Mesendoderm (in vitro differentiated cells): ENCODE measurements at places on chromosomes 5 and 9.

GRCh38 chr5:133256276-133256675 lies 204.5 kb downstream of the HSPA4 start:
- H3K27ac ChIP-seq: no peak overlapping the region
- H3K36me3 ChIP-seq: no peaks in the 10 kb centered on the region
- H3K27me3 ChIP-seq: no peaks in the 10 kb centered on the region
- no peak overlapping the region for H3K4me3 ChIP-seq
- DNase-seq: no peak

- H3K4me1 ChIP-seq: no peaks in the 10 kb centered on the region
- H3K4me3 ChIP-seq: no peak overlapping the region
- H3K27me3 ChIP-seq: no peaks in the 10 kb centered on the region
- H3K27ac ChIP-seq: no peak overlapping the region
- DNase-seq: no peak
These were observed 83.4 kb downstream of the CYLC2 start for GRCh38 chr9:103078581-103078980.

- H3K27me3 ChIP-seq: no peaks in the 10 kb centered on the region
- no peaks in the 10 kb centered on the region for H3K36me3 ChIP-seq
- no peaks in the 10 kb centered on the region for H3K4me1 ChIP-seq
- DNase-seq: no peak
- no peak overlapping the region for H3K27ac ChIP-seq
These were observed 143.0 kb upstream of the PRLR start for GRCh38 chr5:35373249-35373648.

- DNase-seq: peak; percentile 96
- H3K27ac ChIP-seq: peak overlapping the region; percentile 64
- peaks cover 8% of the 10 kb centered on the region for H3K4me1 ChIP-seq
- no peaks in the 10 kb centered on the region for H3K36me3 ChIP-seq
- H3K27me3 ChIP-seq: no peaks in the 10 kb centered on the region
- no peak overlapping the region for H3K4me3 ChIP-seq
These were observed 160.2 kb upstream of the DAPK1 start for GRCh38 chr9:87337335-87338087.

DNA sequence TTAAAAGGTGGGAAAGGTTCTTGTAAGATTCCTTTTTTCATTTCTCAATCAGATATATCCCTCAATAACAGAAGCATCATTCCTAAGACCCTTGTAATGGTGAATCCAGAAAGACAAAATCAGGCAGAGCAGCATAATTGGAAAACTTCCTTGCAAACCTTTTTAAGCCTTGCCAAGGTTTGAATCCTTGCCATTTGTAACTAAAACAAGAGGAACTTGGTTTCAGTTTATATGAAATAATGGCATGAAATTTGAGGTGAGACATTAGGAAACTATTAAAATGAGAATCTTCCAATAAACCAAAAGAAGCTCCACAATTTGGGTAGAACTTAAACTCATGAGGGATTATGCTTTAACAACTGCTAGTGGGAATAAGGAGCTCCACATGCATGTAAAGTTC lies 384.7 kb upstream of the SMC2 start:
- no peak overlapping the region for H3K4me3 ChIP-seq
- no peaks in the 10 kb centered on the region for H3K4me1 ChIP-seq
- no peaks in the 10 kb centered on the region for H3K27me3 ChIP-seq
- no peak overlapping the region for H3K27ac ChIP-seq
- no peak for DNase-seq
- no peaks in the 10 kb centered on the region for H3K36me3 ChIP-seq

- peak overlapping the region; percentile 10 for H3K27ac ChIP-seq
- no peaks in the 10 kb centered on the region for H3K27me3 ChIP-seq
These were observed 930 bp downstream of the PRLR start for GRCh38 chr5:35229076-35230037.

DNA sequence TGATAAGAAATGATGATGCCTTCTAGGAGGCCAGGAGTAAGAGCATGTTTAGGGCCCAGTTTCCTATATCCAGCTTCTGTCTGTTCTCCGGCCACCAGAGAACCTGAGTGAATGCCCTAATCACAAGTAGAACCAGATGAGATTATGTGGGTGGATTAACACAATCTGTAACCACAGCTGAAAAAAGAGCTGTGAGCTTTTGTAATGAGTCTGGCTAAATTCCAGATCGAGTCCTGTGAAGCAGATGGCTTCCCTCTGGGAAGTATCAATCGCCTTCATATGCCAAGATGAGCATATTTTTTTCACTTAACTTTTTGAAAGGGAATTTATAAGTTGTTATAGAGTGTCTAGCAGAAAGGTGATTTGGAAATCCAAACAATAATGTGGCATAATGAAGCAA lies 99.8 kb downstream of the NNT start:
- H3K4me1 ChIP-seq: no peaks in the 10 kb centered on the region
- no peaks in the 10 kb centered on the region for H3K36me3 ChIP-seq
- no peak overlapping the region for H3K4me3 ChIP-seq

DNA sequence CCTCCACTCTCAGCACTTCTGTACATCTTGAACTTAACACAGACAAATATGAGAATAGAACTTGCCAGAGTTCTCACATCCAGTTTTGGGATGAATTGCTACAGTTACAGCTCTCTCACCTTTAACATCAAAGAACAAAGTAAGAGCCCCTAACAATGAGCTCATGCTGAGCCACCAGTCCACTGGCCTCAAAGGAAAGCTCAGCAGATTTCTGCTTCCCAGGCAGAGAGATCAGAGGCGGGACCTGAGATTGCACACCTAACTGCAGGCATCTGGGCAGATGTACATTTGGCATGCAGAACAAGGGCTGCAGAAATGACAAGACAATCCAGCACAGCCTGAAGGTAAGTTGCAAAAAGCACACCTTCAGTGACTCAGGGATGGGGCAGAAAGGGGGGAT lies 300.9 kb downstream of the MRPS30 start:
- H3K4me3 ChIP-seq: no peak overlapping the region
- H3K36me3 ChIP-seq: no peaks in the 10 kb centered on the region
- no peak overlapping the region for H3K27ac ChIP-seq
- DNase-seq: no peak
- H3K4me1 ChIP-seq: peaks cover 6% of the 10 kb centered on the region
- H3K27me3 ChIP-seq: no peaks in the 10 kb centered on the region

- H3K27ac ChIP-seq: no peak overlapping the region
- no peaks in the 10 kb centered on the region for H3K4me1 ChIP-seq
- no peaks in the 10 kb centered on the region for H3K27me3 ChIP-seq
- no peaks in the 10 kb centered on the region for H3K36me3 ChIP-seq
- no peak overlapping the region for H3K4me3 ChIP-seq
These were observed 1037.3 kb upstream of the CDH6 start for GRCh38 chr5:30156156-30156555.

- H3K4me3 ChIP-seq: peak within 1 kb of the TSS; percentile 23
- H3K27ac ChIP-seq: no peak within 1 kb of the TSS
- H3K36me3 ChIP-seq: no peaks in the 10 kb centered on the region
- DNase-seq: peak; percentile 76
- H3K4me1 ChIP-seq: no peaks in the 10 kb centered on the region
These were observed at the start of gene CDH18 for GRCh38 chr5:19987612-19988361. Gene CDH18 (minus strand): TSS chr5:19988200. CDS start chr5:19838986, 149,214 bp downstream.

DNA sequence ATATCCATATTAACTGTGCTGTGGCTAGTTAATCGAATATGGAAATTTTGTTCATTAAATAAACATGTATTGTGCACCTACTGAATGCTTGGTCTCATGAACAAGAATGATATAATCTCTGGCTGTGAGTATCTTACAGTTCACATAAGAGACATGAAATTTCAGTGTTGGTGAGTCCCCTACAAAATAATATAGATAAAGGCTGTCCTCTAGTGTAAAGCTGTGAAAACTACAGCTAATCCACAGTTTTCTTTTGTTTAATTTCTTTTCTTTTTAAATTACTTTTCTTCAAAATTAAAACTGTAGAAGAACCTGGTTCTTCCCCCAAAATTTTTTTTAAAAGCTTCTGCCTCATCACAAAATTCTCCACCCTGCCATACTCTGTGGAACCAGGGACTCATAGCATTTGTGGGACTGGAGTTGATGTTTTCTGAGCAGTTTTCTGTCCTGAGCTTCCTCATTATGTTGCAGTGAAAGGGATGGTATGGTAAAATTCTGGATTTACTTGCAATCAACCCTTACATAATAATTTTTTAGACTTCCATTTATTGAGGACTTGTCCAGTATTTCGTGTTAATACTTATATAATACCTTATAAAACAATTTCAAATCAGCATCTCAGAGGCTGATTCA lies 135.0 kb downstream of the STK32A start:
- no peak overlapping the region for H3K4me3 ChIP-seq
- H3K27me3 ChIP-seq: no peaks in the 10 kb centered on the region
- H3K27ac ChIP-seq: no peak overlapping the region
- no peaks in the 10 kb centered on the region for H3K36me3 ChIP-seq

GRCh38 chr5:132684491-132684890 lies 10.7 kb downstream of the IL4 start:
- no peaks in the 10 kb centered on the region for H3K4me1 ChIP-seq
- H3K4me3 ChIP-seq: no peak overlapping the region
- no peaks in the 10 kb centered on the region for H3K27me3 ChIP-seq
- H3K36me3 ChIP-seq: no peaks in the 10 kb centered on the region

DNA sequence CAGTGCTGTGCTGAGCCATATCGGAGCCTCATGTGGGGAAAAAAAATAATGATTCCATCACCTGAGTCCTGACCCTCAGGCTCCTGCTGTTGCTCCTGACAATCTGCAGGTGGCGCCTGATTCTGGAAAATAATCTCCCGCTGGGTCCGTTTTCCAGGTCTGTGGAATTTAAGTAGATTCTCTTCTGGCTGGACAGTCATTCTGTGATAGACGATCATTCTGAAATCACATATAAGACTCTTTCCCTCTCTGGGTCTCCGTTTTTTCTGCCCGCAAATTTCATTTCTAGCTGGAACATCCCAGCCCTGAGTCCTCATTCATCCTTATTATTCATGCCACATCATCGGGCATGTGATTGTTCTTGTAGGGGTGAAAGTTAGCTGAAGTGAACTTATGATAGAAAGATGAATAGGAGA lies 22.1 kb upstream of the STXBP1 start:
- H3K4me3 ChIP-seq: no peak overlapping the region
- no peaks in the 10 kb centered on the region for H3K4me1 ChIP-seq
- DNase-seq: peak; percentile 72
- no peaks in the 10 kb centered on the region for H3K36me3 ChIP-seq

DNA sequence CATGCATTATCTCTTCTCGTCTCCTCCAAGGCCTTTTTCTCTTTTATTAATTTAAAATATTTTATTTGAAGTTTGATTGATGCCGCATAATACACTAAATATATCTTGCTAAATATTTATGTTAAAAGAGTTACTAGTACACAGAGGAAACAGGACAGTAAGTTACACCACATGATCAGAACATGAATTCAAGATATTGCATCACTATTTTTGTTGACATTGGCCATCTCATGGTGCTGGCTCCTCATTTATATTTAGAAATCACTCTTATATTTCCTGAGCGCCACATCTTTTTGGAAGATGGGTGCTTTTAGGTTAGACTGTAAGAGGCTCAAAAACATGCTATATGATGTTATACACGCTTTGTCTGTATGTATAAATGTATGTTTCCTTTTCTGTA lies 23.0 kb downstream of the SPEF2 start:
- H3K27ac ChIP-seq: no peak overlapping the region
- no peaks in the 10 kb centered on the region for H3K27me3 ChIP-seq
- no peaks in the 10 kb centered on the region for H3K4me1 ChIP-seq
- H3K4me3 ChIP-seq: no peak overlapping the region
- no peaks in the 10 kb centered on the region for H3K36me3 ChIP-seq

- H3K4me3 ChIP-seq: no peak overlapping the region
- no peaks in the 10 kb centered on the region for H3K27me3 ChIP-seq
- no peak overlapping the region for H3K27ac ChIP-seq
- no peaks in the 10 kb centered on the region for H3K36me3 ChIP-seq
These were observed 101.2 kb downstream of the ADAMTS2 start for GRCh38 chr5:179244044-179244443.

GRCh38 chr5:132008163-132008473 lies 3.3 kb downstream of the ACSL6 start:
- no peak overlapping the region for H3K4me3 ChIP-seq
- H3K27ac ChIP-seq: no peak overlapping the region
- no peaks in the 10 kb centered on the region for H3K36me3 ChIP-seq
- no peaks in the 10 kb centered on the region for H3K27me3 ChIP-seq
- no peaks in the 10 kb centered on the region for H3K4me1 ChIP-seq
- no peak for DNase-seq

GRCh38 chr5:171226096-171226754 lies 82.8 kb upstream of the TLX3 start:
- H3K36me3 ChIP-seq: no peaks in the 10 kb centered on the region
- no peak overlapping the region for H3K27ac ChIP-seq
- DNase-seq: no peak
- no peaks in the 10 kb centered on the region for H3K4me1 ChIP-seq
- no peaks in the 10 kb centered on the region for H3K27me3 ChIP-seq
- no peak overlapping the region for H3K4me3 ChIP-seq

GRCh38 chr5:79227484-79228025 lies 8.4 kb upstream of the JMY start:
- no peak for DNase-seq
- no peak overlapping the region for H3K27ac ChIP-seq
- H3K27me3 ChIP-seq: no peaks in the 10 kb centered on the region
- no peaks in the 10 kb centered on the region for H3K4me1 ChIP-seq
- H3K4me3 ChIP-seq: no peak overlapping the region

DNA sequence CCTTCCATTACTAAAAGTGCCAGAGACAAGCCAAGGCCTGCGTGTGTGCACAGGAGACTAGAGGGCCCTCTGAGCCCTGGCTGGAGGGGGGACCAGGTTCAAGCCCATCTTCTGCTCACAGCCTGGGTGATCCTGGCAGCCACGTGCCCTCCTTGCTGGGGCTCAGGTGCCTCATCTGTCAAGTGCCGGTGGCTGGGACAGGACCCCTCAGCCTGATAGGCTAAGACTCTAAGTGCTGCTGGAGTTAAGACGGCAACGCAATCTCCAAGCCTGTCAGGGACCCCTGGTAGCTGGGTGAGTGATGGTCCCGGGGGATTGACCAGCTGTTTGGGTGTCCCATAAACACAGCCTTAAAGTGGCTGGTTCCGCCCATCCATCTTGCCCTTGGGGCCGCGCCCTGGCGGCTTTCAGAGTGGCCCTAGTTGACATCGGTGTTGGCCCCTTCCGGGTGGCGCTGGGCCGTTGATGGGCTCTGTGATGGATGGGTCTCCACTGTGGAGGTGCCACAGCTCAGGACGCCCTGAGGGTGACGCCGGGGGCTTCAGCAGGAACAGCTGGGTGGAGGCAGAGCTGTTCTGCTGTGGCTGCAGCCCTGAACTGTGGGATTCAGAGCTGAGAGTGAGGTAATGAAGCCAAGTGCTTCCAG lies 136.2 kb downstream of the BARX1 start:
- DNase-seq: no peak
- H3K27ac ChIP-seq: no peak overlapping the region
- H3K4me3 ChIP-seq: no peak overlapping the region
- no peaks in the 10 kb centered on the region for H3K4me1 ChIP-seq
- H3K36me3 ChIP-seq: no peaks in the 10 kb centered on the region

DNA sequence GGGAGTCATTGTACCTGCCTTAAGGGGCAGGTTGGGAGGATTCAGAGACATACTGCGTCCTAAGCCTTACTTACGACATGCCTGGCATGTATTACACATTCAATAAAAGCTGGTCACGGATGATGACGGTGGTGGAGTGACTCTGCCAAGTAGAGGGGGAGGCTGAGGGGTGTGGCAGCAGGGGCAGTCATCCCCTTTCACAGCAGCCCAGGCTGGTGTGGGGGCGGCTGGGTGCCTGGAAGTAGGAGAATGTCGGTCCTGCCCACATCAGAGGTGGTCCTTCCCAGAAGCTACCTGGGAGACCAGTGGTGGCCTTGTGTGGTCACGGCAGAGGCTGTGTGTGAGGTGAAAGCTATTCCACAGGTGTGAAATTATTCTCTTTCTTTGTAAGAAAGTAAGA lies 8.9 kb downstream of the ZBTB34 start:
- H3K36me3 ChIP-seq: no peaks in the 10 kb centered on the region
- no peak overlapping the region for H3K4me3 ChIP-seq
- H3K27me3 ChIP-seq: no peaks in the 10 kb centered on the region
- H3K27ac ChIP-seq: no peak overlapping the region

- H3K36me3 ChIP-seq: no peaks in the 10 kb centered on the region
- peaks cover 21% of the 10 kb centered on the region for H3K4me1 ChIP-seq
- peak overlapping the region; percentile 63 for H3K27ac ChIP-seq
These were observed 96.6 kb downstream of the GALNT10 start for GRCh38 chr5:154287136-154287535.
